Activated CD4-positive, alpha-beta T cell treated with anti-CD3 and anti-CD28 coated beads for 1 hour (primary cell): ENCODE measurements at places on chromosomes 12 and 14.

DNA sequence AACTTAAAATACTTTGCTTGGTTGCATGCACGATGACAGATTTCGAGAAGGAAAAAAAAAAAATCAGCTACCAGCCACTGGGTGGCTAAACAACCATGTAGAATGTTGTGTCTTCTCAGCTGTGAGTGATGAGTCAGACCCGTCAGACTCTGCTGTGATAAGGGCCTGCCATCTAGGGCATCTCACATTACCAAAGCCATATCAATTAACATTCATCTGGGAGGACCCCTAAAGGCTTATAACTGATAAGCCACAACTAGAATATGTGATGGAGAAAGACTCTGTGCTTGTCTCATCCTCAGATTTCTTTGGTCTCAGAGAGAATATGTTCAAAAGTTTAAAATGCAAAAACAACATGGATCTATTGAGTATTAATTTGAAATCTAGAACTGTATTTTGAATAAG lies 111.5 kb downstream of the PAX9 start:
- DNase-seq, result no peak

GRCh38 chr12:41743835-41744234 lies 400.8 kb downstream of the GXYLT1 start:
- DNase-seq, result no peak

- no peak for DNase-seq
These were observed 43.1 kb upstream of the MMP17 start for GRCh38 chr12:131784909-131785762.

- DNase-seq, result no peak
These were observed 107.4 kb downstream of the DNAI7 start for GRCh38 chr12:25087596-25087995.

GRCh38 chr12:123897221-123897620 lies 75.4 kb downstream of the CCDC92 start:
- no peak for DNase-seq

DNA sequence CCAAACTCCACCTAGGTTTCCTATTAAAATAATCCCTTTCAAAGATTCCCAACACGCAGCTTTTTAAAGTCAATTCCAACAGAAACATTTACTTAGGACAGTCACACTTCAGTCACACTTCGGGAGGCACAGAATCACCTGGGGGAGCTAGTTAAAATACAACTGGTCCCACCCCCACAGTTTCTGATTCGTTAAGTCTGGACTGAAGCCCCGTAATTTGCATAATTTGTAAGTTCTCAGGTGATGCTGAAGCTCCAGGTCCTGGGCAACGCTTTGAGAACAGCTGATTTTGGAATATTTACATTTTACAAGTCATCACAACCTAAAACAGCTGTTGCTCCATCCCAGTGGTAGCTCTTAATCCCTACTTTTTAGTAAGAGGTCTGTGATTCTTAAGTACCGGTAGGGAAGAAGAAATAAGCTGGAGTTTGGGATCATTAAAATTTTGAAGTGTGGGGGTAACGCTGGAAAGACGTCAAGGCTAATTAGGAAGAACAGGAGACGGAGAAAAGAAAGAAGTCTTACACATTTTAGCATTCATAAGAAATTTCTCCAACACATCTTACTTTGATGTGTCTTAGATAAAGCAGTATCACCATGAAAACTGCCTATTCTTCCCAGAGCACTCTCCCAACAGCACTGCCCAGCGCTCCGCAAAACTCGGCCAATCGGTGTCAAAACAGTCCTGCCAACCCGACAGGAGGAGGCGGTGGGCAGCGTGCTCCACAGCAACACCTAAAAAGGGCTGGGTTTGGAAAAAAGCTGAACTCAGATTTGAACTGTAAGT lies 1.1 kb downstream of the IPO8 start:
- DNase-seq, result no peak

DNA sequence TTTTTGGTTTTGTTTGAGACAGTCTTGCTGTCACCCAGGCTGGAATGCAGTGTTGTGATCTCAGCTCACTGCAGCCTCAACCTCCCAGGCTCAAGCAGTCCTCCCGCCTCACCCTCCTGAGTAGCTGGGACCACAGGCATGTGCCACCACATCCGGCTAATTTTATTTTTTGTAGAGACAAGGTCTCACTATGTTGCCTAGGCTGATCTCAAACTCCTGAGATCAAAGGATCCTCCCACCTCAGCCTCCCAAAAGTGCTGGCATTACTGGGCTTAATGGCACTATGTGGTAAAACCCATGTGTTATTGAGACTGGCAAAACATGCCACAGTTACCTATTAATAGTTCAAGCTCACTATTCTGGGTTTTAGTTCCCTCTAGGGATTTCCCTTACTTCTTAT lies 51.2 kb upstream of the KCNH3 start:
- no peak for DNase-seq

GRCh38 chr14:62429683-62430082 lies 615.6 kb downstream of the KCNH5 start:
- no peak for DNase-seq

- DNase-seq, result no peak
These were observed 57.2 kb downstream of the RIN3 start for GRCh38 chr14:92570674-92571262.

GRCh38 chr14:61478971-61479473 lies 157.6 kb downstream of the PRKCH start:
- DNase-seq, result no peak

DNA sequence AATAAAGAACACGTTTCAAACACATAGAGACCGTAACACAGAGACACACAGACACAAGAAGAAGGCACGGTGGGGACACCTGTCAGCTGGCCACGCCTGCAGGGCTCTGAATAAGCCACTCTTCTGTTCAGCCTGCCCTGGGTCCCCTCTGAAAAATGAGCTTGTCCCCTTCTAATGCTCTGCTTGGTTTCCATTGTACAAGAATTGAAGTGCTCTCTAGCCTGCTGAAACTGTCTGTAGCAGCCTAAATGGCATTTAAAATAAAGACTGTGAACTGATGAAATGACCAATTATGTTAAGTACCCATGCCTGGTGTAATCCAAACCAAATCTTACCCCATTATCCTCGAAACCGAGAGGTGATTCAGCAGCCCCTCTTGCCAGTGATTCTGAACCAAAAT lies 139.8 kb downstream of the FOXN3 start:
- DNase-seq, result no peak

DNA sequence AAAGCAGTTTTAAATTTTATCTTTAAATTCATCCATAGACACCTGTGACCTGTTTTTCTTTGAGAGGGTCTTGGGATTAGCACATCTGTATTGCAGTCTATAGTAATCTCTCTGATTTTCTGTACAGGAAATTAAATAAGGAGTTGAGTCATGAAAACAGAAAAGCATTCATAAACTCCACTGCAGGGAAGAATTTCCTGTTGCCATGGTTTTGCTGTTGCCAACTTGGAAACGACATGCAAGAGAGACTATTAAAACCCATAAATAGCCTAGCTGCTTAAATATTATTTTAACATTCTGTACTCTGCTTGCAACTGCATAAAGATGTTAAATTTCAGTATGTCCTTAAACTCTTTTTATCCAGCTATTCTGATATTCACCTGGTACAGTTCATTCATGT lies 281.0 kb upstream of the RGS6 start:
- no peak for DNase-seq

GRCh38 chr14:31933716-31934115 lies 143.4 kb upstream of the ARHGAP5 start:
- DNase-seq, result no peak

DNA sequence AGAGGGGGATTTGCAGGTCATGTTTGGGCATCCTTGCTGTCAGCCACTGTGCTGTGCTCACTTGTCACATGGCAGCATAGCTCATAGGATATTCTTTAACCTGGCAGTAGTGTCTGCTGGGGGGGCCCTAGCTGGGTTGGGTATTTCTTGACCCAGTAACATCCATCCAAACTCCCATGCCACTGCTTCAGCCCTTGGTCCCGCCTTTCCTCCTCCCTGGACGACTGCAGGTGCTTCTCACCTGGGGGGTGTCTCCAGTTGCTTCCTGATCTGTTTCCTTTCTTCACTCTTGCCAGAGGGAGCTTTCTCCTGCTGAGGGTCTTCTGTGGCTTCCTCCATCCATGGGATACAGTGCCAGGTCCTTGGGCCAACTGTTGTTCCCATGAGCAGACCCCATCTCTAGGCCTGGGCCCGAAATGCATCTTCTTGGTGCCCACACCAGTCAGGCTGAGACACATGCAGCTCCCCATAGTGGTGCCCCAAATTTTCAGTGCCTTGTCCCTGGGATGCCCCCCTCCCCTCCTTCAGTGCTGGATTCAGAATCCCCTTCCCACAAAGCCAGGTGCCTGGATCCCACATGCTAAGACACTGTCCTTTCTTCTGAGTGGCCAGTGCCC lies 20.5 kb downstream of the C14orf132 start:
- no peak for DNase-seq

GRCh38 chr14:89870316-89870715 lies 84.2 kb downstream of the EFCAB11 start:
- no peak for DNase-seq

GRCh38 chr12:129231491-129231890 lies 378.2 kb downstream of the GLT1D1 start:
- DNase-seq, result no peak

GRCh38 chr14:79496701-79497100 lies 714.6 kb downstream of the DIO2 start:
- no peak for DNase-seq

- DNase-seq, result no peak
These were observed 106.4 kb upstream of the PLEKHG7 start for GRCh38 chr12:92596383-92596782.

- DNase-seq, result no peak
These were observed 26.5 kb downstream of the BMP4 start for GRCh38 chr14:53929871-53930715.

- DNase-seq, result no peak
These were observed 383.4 kb downstream of the VRK1 start for GRCh38 chr14:97180304-97181200.

DNA sequence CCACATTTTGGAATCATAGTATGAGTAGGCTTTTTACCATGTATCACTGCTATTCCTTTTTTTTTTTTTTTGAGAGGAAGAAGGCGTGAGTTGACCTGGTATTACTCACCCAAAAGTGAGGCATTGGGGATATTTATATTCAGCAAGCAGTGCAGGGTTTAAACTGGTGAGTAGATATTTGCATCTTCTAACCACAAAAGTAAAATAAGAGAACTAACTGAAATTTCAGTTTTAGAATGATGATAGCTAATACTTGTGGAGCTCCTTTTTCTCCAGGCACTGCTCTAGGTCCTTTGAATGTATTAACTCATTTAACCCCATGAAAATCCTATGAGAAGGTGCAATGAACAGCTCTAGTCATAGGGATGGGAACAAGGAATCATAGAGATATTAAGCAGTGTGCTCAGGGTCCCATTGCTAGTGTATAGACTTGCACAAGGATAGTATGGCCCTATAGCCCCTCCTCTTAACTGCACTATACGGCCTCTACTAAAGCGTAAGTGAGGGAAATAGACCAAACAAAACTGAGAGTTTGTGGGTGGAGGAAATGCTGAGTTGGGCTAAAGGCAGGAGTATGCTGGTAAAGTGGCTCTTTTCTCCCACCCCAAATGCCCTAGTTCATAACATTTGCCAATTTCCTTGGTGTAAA lies 104.3 kb upstream of the MAX start:
- DNase-seq, result no peak

GRCh38 chr14:35847636-35848035 lies 21.5 kb downstream of the BRMS1L start:
- DNase-seq, result no peak

- DNase-seq, result no peak
These were observed 43.4 kb downstream of the PRIMA1 start for GRCh38 chr14:93744876-93745275.
